ENCODE measurements at places on chromosomes 3 and 15. TPM values are rescaled to one million over a fixed set of nuclear protein-coding genes. Genes with fewer than 3 reads are reported as not detected.

DNA sequence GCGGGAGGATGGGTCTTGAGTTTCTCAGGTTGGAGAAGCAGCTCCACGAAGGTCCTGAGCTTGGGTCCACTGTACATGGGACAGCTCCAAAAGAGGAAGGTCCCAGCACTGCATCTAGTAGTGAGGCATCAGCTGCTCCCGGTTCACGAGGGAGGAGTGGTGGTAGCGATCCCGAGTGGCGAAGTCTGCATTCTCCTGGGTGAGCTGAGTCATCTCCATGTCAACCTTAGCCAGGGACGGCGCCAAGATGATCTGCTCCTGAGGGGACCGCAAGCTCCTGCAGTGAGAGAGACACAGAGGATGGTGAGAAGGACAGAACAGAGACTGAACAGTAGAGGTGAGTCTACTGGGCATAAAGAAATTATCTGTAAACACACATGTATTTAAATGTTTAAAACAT lies 28.0 kb upstream of the HEG1 start:
- H3K36me3 ChIP-seq: no peaks in the 10 kb centered on the region
- peaks cover 23% of the 10 kb centered on the region for H3K4me1 ChIP-seq
- H3K27me3 ChIP-seq: no peaks in the 10 kb centered on the region
- no peak overlapping the region for H3K27ac ChIP-seq
- no peak overlapping the region for H3K4me3 ChIP-seq

DNA sequence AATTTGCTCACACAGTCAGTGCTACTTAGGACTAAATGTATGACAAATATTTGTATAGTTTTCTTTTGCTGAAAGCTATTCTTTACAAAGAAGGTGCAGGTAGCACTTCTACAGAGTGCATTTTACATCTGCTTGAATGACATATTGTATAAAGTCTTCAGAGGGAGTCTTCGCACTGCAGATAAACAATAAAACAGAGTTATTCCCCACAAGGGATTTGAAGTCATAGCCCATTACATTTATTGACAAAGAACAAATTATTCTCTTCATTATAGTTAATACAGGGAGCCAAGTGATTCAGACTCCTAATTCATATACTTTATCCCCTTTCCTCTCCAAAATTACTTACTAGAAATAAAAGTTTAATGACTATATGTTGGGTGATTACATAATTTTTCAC lies 529.7 kb downstream of the EDEM1 start:
- no peak for DNase-seq
- H3K27ac ChIP-seq: no peak overlapping the region
- H3K36me3 ChIP-seq: no peaks in the 10 kb centered on the region
- no peaks in the 10 kb centered on the region for H3K27me3 ChIP-seq
- no peaks in the 10 kb centered on the region for H3K4me1 ChIP-seq
- H3K4me3 ChIP-seq: no peak overlapping the region

DNA sequence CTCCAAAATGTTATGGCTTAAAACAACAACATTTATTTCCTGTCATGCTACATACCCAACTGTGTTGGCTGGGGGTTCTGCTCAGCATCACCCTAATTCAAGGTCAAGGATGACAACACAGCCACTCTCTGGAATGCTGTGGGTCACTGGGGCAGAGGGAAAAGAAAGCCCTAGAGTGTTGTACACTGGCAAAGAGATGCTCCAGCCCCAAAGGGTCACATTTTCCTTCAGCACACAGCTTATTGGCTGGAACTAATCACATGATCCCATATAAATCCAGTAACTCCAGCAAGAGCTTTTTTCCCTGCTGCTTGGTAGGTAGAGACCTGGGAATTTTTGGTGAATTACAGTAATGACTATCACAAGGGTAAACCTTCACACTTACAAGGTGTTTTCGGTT lies 1041.4 kb downstream of the NTRK3 start:
- H3K27me3 ChIP-seq: no peaks in the 10 kb centered on the region
- H3K27ac ChIP-seq: no peak overlapping the region
- no peak for DNase-seq
- no peak overlapping the region for H3K4me3 ChIP-seq
- H3K36me3 ChIP-seq: no peaks in the 10 kb centered on the region
- H3K4me1 ChIP-seq: no peaks in the 10 kb centered on the region

DNA sequence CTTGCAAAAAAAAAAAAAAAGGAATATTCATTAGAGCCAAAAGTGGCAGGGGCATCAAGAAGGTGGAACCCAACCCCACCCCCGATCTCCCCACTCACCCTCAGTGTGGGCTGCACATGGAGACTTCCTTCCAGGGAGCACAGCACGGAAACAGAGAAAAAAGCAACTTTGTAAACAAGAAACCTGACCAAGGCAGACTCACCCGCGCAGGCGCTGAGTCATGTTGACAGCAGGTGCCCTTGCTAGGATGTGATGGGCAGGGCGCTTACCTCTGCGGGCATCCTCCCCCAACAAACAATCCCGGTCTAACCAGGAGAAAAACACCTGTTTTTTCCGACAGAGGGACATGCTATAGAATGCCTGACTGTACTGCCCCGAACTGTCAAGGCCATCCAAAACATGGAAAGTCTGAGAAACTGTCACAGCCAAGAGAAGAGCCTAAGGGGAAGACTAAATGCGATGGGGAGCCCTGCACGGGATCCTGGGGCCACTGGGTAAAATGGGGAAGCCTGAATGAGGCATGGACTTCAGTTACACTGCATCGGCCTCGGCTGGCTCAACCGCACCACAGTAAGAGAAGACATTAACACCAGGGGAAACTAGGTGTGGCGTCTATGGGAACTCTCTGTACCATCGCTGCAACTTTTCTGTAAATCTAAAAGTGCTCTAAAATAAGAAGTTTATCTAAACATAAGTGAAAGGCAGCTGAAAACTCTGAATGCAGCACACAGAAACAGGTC lies 66.7 kb upstream of the GATA2 start:
- no peak overlapping the region for H3K27ac ChIP-seq
- H3K4me1 ChIP-seq: no peaks in the 10 kb centered on the region
- no peak for DNase-seq
- no peak overlapping the region for H3K4me3 ChIP-seq

DNA sequence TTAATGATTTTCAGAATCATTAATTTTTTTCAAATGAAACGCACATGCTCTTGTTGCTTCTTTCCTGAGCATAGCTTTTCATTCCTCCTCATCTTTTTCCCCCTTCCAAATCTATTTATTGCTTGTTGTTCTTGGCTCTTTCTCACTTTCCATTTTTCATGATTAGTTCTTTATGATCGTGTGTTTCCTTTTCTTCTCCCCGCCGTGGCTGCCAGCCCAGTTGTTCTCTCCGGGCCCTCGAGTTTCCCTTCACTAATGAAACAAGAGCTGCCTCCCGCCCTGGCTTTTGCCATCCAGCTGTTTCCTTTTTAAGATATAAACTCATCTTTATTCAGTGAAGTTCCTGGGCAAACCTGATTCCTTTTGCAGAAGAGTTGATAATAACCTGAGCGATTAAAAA lies 170.2 kb upstream of the NR2F2 start:
- H3K4me1 ChIP-seq: no peaks in the 10 kb centered on the region
- H3K36me3 ChIP-seq: no peaks in the 10 kb centered on the region
- no peak overlapping the region for H3K4me3 ChIP-seq
- peak; percentile 43 for DNase-seq

- no peak overlapping the region for H3K27ac ChIP-seq
- H3K4me1 ChIP-seq: no peaks in the 10 kb centered on the region
- H3K27me3 ChIP-seq: no peaks in the 10 kb centered on the region
- no peak overlapping the region for H3K4me3 ChIP-seq
- no peaks in the 10 kb centered on the region for H3K36me3 ChIP-seq
Measured at GRCh38 chr3:23232016-23232415, 28.9 kb downstream of the UBE2E2 start.

DNA sequence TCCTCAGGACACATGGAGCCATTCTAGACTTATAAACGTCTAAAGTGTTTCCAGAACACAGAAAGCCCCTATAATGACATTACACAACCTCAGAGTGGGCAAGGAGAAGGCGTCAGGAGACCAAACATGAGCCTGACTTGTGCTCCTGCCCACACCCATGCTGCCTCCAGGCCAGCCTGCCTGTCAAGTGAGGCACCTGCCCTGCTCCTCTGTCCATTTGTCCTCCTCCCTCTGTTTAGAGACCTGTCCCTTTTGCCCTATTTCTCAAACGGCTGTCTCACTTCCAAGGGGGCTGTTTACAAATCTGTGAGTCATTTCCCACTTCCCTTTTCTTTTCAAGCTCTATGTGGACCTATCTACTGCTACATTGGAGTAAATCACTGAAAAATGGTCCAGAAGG lies 21.0 kb downstream of the ZDHHC3 start:
- no peak overlapping the region for H3K27ac ChIP-seq
- no peaks in the 10 kb centered on the region for H3K36me3 ChIP-seq
- H3K27me3 ChIP-seq: no peaks in the 10 kb centered on the region

- no peak for DNase-seq
- no peaks in the 10 kb centered on the region for H3K27me3 ChIP-seq
- peaks cover 2% of the 10 kb centered on the region for H3K4me1 ChIP-seq
Measured at GRCh38 chr3:52146811-52147210, 7.4 kb downstream of the POC1A start.

DNA sequence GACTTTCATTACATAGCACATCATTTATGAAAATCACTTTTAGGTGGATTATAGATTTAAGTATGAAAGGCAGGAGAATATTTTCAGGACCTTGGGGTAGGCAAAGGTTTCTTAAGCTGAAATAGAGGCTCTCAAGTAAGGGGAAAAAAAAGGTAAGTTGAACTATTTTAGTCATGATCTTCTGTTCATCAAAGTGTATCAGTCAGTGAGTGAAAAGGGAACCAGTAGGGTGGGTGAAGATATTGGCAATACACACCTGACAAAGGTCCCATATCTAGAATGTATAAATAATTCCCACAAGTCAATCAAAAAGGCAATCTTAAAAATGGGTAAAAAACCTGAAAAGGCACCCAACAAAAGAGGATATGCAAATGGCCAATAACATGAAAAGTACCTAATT lies 218.6 kb downstream of the KLF13 start:
- H3K27ac ChIP-seq: no peak overlapping the region
- H3K36me3 ChIP-seq: no peaks in the 10 kb centered on the region
- no peak for DNase-seq
- no peaks in the 10 kb centered on the region for H3K4me1 ChIP-seq
- no peak overlapping the region for H3K4me3 ChIP-seq

The RTP3 gene
- total RNA-seq: not detected

The DCUN1D1 gene
- 50.2 TPM for total RNA-seq
